ENCODE measurements at places on chromosomes 11 and 22.

GRCh38 chr11:113778111-113778910 is 1.3 kb upstream of the CLDN25 start:
- no peak for DNase-seq

DNA sequence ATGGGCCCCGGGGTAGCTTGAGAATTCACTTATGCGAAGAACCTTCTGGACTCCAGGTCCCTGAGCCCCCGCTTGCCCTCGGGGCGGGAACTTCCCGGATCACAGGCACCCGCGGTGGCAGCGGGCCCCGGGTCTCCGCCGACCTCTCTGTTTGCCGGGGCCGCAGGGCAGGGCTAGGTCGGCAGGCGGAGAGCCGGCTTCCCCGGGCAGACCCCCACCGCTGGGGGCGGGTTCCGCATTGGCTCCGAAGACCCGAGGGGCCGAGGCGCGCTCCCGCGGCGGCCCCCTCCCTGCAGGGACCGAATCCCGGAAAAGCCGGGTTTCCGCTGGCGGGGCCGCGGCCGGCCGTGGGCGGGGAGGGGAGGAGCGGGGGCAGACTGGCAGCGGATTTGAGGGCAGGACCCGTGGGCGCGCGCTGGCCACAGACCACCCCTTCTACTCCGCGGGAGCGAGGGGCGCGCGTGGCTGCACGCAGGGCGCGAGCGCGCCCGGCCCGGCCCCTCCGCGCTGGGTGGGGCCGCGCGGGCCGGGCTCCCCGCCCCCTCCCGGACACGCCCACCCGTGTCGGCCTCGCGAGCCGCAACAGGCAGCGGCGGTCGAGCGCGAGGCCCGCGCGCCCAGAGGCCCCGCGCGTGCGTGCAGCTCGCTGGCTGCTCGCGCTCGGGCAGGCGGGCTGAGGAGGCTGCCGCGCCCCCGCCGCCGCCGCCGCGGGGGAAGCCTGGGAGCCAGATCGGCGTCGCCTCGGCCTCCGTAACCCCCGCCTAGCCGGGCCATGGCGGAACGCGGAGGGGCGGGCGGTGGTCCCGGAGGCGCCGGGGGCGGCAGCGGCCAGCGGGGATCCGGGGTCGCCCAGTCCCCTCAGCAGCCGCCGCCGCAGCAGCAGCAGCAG is at the start of gene PACS1:
PACS1 (plus strand) TSS at position 558 of the 889 bp plus-strand sequence; CDS start at position 773, 215 bp downstream.
- peak; percentile 85 for DNase-seq

DNA sequence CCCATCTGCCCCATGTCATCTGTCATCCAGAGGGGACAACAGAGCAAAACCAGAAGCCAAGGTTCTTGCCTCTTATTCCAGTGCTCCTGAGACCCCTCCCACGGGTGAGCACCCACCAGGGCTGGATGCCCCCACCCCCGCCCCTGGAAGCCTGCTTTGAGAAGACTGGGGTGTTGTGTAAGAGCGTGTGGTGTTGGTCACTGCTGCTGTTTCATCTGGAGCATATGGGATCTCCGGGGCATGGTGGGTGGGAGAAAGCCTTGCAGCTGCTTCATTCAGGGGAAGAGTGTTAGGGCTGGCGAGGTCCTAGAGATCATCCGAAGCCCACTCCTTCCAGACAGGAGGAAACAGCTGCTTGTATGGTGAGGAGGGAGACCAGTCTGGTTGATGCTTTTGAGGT is 54.1 kb downstream of the CHRDL2 start:
- DNase-seq: no peak

GRCh38 chr11:85791409-85791990 is 19.4 kb downstream of the SYTL2 start:
- DNase-seq: no peak

DNA sequence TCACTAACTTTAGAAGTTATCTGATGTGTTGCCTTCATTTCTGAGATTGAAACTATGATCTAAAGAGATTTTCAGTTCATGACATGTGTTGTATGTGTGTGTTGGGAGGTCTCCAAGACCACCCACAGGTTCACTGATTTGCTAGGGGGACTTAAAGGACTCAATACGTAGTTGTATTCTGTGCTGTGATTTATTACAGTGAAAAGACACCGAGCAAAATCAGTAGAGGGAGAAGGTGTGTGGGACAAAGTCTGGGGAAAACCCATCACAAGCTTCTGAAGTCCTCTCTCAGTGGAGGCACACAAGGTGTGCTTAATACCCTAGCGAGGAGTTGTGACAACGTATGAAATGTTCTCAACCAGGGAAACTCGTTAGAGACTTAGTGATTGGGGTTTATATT is 35.6 kb downstream of the RNF169 start:
- no peak for DNase-seq

DNA sequence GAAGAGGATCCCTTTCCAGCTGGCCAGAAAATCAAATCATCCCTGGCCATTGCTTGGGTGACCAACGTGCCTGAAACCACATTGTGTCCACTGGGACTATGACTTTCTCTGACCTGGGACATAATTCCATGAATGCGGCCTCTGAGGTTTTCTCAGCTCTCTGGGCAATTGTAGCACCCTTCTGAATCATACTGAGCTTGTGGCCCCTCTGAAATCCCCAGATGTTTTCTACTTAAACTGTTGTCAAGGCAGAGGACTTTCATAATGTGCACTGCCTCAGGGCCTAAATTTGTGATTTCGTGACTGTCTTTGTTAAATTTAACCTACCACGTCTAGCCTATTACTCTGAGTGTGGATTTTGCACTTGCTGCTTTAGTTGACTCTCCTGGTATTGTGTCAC is 321.1 kb upstream of the PLET1 start:
- DNase-seq: no peak

DNA sequence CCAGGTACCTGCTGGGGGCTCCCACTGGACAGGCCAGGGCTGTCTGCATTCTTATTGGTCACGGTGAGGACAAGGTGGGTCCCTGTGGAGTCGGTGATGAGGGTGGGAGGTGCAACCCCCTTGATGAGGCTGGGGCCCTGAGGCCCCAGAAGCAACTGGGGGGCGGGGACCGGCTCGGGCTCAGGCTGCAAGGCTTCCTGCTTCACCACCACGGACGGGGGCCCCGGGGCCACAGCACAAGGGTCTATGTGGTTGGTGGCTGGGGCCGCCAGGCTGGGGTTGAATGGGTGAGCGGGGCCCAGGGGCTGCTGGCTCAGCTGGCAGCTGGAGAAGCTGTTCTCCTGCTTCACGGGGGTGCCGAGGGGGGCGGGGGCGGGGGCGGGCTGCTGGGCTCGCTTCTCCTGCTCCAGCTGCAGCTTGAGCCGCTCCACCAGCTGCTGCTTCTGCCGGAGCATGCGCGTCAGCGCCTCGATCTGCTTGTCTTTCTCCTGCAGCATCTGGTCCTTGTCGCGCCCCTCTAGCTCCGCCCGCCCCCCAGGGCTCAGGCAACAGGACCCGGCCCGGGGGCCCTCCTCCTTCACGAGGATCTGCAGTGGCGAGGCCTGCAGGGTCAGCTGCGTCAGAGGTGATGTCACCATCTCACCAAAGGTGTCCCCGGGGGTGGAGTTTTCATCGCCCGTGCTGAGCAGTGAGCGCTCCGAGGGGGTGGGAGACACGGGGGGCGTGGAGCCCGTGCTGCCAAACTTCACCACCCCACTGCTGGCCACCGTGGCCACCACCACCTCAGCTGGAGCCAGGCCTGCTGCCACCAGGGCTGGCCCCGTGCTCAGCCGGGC is 48.2 kb downstream of the SGSM3 start:
- DNase-seq: peak; percentile 42

DNA sequence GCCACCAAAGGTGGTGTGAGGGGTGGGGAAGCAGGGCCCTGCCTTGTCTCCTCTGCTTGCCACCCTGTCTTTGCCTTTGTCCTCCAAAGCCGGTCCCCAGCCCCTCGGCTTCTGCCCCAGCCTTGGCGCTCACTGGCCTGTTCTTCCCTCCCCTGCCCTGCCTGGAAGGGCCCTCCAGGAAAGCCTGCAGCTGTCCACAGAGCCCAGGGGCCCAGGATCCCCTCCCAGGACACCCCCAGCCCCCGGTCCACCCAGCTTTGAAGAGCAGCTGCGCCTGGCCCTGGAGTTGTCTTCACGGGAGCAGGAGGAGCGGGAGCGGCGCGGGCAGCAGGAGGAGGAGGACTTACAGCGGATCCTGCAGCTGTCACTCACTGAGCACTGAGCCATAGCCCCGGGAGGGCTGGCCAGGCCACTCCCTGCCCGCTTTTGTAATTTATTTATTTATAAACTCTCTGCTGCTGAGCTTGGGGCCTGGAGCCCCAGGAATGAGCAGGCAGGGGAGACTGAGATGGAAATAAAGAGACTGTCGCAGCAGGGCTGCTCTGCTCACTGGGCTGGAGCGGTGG is 1.3 kb upstream of the SSH3 start:
- DNase-seq: peak; percentile 75

DNA sequence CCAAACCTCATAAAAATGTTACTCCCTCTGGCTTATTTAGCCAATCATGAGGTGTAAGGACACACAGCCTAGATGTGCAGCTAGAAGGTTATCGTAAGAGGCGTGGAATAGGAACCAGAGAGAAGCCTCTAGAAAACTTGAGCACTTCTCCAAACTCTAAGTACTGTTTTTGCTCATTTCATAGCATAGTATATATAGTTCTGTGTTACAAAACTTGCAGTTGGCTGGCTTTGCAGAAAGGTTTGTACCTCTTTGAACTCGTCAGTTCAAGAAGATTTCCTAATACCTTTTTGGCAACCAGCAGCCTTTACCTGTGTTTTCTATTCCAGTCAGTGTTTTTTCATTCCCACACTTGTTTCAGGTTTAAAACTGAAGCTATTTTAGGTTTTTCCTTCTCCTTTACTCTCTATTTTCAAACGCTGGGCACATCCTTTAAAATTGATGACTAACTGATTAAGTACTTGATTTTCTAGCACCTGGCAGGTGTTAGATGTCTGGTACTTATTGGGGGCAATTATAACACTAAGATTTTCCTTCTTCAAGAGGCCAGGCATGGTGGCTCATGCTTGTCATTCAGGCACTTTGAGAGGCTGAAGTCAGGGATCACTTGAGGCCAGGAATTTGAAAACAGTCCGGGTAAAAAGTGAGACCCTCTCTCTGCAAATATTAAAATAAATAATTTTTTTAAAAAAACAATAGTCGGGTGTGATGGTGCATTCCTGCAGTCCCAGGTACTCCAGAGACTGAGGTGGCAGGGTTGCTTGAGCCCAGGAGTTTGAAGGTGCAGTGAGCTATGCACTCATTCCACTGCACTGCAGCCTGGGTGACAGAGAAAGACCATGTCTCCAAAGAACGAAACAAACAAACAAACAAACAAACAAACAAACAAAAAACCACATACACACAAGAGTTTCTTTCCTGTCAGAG is 125.2 kb downstream of the LRRC4C start:
- no peak for DNase-seq

GRCh38 chr22:25002241-25002985 is 49.9 kb downstream of the KIAA1671 start:
- no peak for DNase-seq

DNA sequence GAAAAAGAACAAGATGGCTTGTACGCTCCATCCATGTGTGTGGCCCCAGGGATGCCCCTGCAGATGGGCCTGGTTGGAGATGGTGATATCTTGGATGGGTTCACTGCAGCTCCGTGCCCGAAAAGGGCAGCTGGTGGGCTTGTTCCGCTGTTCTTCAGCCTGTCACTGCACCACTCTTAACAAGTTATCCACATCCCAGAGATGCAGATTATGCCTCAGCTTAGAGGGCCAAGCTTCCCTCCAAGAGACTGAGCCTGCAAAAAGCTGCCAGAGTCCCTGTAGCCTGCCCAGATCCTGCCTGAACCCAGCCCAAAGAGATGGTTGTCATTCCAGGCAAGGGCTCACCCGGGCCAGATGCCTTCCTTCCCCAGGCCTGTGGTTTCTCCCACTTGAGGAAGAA is 308.0 kb downstream of the OPCML start:
- no peak for DNase-seq

DNA sequence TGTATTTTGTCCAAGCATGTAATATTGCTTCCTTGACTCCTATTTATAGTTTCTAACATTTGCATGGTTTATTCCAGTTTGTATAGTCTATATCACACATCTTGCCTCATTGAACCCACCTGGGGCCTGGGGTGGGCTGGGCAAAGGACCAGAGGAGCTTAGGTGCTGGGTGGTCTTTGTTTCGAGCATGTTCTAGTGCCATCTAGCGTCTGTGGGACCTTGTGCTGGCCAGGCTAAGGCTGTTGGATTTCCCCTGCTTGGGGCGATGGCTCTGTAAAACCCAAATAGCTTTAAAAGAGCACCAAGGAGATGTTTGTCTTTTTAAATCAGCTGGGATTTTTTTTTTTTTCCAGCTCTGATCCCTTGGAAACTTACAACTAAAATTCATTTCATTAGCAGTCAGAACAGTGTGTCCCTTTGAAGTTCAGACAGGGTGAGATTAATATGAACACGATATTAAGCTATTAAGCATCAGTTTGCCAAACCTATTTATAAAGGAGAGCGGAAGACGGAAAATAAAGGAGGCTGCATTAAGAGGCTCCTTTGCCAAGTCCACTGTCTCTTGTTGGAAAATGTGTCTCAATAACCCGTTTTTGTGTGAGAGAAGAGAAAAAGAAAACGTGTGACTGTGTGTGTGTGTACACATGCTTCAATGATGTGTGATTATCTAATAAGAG is 157.4 kb downstream of the COMMD9 start:
- no peak for DNase-seq

DNA sequence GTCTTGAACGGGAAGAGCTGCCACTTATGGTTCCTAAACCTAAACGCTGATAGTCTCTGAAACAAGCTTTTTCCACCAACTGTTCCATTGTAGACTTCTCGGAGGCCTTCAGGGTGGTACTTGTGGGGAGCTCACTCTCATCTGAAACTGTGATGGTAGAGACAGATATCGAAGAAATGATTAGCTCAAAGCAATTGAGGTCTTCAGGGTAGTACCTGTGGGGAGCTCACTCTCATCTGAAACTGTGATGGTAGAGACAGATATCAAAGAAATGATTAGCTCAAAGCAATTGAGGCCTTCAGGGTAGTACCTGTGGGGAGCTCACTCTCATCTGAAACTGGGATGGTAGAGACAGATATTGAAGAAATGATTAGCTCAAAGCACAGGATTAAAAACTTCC is 175.7 kb downstream of the SWAP70 start:
- no peak for DNase-seq

DNA sequence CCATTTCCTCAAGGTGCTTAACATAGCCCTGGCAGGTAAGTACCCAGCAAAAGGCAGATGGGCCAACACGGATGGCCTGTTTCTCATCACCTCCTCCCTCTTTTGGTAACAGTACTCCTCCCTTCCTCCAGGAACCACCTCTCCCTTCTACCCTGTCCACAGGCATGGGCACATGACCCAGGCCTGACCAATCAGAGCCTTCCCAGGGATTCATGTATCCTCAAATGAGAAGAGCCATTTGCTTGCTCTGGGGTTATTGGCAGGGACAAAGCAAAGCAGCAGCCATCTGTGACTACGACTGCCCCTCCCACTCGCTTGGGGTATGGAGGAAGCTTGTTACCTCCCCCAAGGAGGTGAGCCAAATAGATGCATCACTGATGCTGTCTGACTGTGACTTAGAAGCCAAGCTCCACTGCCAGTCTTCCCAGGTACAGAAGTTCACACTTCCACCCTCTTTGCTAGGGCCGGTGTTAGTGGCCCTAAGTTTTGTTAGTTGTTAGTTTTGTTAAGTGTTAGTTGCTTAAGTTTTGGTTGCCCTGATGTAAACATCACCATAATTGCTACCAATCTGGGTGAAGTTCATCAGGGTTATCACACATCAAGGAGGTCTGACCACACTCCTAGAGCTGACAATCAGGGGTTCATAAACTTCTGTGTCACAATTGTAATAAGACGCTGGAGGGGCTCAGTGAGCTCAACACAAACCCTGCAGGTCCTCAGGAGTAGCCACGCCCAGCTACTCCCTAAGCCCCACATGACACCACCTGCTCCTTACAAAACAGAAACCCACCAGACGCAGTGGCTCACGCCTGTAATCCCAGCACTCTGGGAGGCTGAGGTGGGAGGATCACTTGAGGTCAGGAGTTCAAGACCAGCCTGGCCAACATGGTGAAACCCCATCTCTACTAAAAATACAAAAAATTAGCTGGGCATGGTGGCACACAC is 57.3 kb downstream of the ARFGAP3 start:
- DNase-seq: no peak

Measured in H1 (cell line).